ENCODE measurements at places on chromosomes 7 and 10.

DNA sequence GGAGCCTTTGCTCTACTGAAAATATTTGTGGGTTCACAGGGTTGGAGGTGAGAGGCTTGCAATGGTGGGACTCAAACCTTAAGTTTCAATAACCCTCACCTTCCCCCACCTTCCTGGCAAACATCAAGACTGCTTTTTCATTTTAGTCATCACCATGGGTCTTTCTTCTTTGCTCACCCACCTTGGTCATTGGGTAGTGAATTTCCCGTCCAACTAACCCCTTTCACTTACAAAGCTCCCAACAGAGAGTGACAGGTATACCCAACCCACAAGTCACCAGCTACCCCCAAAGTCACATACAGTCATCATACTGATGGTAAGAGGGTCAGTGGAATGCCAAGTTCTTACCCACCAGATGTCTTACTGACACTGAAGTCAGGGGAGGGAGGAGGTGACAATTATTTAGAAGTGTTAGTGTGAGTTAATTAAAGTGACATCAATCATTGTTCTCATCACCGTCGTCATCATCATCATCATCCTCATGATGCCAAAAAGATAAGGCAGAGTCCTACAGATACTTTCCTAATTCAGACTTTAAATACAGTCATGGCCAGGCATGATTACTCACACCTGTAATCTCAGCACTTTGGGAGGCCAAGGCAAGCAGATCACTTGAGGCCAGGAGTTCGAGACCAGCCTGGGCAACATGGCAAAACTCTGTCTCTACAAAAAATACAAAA lies 49.0 kb downstream of the PIK3AP1 start:
- no peak for DNase-seq

DNA sequence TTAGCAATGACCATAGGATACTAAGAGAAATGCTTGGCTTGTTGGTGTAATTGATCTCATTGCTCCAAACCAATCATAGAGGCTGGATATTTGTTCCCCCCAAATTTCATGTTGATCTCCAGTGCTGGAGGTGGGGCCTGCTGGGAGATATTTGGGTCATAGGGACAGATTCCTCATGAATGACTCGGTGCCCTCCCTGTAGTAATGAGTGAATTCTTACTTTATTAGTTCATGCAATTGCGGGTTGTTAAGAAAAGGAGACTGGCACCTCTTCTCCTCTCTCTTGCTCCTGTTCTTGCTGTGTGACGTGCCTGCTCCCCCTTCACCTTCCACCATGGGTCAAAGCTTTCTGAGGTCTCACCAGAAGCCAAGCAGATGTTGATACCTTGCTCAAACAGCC lies 630.1 kb downstream of the CALN1 start:
- no peak for DNase-seq

GRCh38 chr10:15324611-15325010 lies 46.5 kb downstream of the FAM171A1 start:
- no peak for DNase-seq

DNA sequence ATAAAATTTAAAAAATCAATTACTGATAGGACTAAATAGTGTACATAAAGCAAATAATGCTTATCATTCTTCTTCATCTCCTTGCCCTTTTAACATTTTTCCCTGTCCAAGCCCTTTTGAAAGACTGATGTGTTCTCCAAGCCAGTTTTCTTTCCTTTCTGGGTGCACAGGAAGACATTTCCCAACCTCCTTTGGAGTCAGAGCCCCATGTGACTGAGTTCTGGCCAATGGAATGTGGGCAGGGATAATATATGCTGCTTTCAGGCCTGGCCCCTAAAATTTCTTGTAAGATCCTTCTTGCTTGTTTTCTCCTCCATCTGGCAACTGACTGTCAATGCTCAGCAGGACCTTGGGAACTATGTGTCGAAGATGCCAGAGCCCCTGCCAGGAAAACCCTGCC lies 197.5 kb downstream of the EMX2 start:
- DNase-seq, result no peak

- no peak for DNase-seq
Measured at GRCh38 chr7:70072220-70072619, 473.9 kb downstream of the AUTS2 start.

GRCh38 chr10:110109511-110109910 lies 97.9 kb upstream of the MXI1 start:
- no peak for DNase-seq

- DNase-seq, result no peak
Measured at GRCh38 chr10:125027871-125028869, 86.2 kb downstream of the ZRANB1 start.

DNA sequence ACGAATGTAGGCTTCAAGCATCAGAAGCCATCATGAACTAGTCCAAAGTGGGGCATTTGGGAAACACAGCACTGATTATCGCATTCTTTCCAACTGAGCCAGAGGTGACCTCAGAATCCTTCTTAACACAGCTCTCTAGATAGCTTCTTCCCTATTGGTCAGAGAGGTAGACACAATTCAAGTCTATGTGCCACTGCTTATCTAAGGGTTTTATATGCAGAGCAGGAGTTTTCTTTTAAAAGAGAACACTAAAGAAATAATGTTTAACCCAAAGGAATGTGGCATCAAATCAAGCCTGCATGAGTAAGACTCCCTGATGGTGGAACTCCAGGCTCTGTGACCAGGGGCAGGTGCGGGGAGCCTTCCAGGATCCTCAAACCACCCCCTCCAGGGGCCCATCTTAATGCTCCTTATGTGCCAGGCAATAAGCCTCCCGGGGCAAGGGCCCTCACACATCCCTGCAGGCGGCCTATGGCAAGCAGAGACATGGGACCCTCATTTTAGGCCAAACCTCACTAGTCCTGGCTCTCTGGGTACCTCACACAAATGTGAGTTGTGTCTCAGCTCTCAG lies 13.8 kb downstream of the HSPA12A start:
- DNase-seq, result no peak

GRCh38 chr10:15642095-15642494 lies 77.6 kb downstream of the ITGA8 start:
- DNase-seq, result no peak

GRCh38 chr10:71087622-71088021 lies 124.7 kb upstream of the UNC5B start:
- DNase-seq, result no peak

DNA sequence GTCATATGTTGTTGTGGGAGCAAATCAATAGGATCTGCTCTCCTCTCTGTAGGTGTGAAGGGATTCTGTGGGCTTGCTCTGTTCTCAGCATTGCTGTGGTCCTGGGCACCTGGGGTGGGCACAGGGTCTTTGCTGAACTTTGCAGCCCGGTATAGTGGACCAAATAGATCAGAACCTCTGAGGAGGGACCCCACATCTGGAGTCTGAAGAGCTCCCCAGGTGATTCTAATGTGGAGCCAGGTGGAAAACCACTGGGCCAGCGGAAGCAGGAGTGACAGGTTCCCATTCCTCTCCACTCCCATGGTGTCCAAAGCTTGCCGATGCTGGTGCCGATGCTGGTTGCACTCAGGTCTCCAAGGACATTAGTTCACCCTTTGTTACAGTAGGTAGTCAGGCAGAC lies 257.2 kb downstream of the GLRX3 start:
- no peak for DNase-seq

GRCh38 chr10:125050383-125050782 lies 108.5 kb downstream of the ZRANB1 start:
- DNase-seq, result no peak

GRCh38 chr10:99976886-99977665 lies 32.7 kb downstream of the DNMBP start:
- DNase-seq, result no peak

DNA sequence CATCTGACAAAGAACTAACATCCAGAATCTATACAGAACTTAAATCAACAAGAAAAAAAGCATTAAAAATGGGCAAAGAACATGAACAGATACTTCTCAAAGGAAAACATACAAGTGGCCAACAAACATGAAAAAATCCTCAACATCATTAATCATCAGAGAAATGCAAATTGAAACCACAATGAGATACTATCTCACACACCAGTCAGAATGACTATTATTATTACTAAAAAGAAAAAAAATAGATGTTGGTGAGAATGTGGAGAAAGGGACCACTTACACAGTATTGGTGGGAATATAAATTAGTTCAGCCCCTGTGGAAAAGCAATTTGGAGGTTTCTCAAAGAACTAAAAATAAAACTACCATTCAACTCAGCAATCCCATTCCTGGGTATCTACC lies 89.1 kb upstream of the ADO start:
- no peak for DNase-seq

DNA sequence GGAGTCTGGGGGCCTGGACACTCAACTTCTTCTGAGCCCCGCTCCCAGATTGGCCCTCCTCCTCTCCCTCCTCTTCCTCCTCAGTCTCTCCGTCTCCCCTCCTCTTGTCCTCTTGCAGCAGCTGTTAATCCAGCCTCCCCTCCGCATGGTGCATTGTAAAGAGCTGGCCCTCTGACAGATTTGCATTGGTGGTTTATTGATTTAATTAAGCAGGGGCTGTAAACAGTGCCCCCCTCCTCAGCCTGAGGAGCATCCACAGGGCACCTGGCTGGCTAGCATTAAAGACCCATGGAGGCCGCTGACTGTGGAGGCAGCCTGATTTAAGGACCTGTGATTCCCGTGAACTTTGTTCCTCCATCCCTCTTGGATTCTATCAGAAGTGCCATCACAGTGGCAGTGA lies 28.9 kb upstream of the PCBD1 start:
- DNase-seq, result no peak

DNA sequence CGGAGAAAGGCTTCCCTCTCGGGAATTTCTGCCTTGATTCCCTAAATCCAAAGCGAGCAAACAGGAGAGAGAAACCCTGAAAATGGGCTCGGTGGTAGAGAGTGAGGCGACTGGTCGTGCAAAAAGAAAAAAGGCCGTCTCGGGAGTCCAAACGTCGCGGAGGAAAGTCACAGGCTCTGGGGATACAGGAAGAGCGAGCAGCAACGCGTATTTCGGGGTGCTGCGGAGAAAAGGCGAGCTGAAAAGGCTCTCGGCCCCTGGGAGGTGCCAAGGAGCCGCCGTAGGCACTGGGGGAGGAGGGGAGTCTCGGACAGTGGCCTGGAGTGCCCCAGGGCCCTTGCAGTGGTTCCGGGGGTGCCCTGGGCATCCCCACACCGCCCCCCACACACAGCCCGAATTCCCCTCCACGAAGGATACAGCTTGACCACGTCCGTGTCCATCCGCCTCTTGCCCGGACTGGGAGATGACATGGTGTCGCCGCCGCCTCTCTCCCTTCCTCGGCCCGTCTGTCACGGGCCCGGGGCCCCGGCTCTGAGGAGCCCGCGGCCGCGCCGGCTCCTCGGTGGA lies 591 bp downstream of the UBE2H start:
- DNase-seq, result no peak

- no peak for DNase-seq
Measured at GRCh38 chr10:27256299-27257189, 15.9 kb upstream of the ACBD5 start.

GRCh38 chr7:157276731-157277562 lies 59.9 kb upstream of the DNAJB6 start:
- DNase-seq, result no peak

- DNase-seq, result no peak
Measured at GRCh38 chr10:105971460-105971859, 1193.0 kb downstream of the SORCS1 start.

DNA sequence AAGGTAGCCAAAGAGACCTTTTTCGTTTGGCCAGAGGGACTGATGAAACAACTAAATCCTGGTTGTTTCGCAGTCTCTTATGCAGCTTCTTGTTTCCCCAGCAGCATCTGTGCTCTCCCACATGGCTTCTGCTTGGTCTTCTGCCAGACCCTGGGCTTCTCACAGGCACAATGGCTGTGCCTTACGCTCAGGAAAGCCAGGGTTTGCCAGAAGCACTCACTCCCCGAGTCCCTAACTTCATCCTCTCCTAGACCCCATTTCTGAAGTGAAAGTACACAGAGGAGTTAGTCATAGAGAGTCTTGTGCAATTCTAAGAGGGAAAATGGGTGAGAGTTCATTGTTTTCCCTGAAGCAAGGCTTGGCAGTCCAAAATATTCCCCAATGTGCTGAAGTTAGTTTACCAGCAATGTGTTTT lies 121.7 kb downstream of the EVX1 start:
- no peak for DNase-seq

GRCh38 chr7:3998060-3998459 lies 684.0 kb upstream of the FOXK1 start:
- DNase-seq, result no peak

- DNase-seq, result peak; percentile 11
Measured at GRCh38 chr10:28991333-28992270, 297.3 kb upstream of the LYZL1 start.

DNA sequence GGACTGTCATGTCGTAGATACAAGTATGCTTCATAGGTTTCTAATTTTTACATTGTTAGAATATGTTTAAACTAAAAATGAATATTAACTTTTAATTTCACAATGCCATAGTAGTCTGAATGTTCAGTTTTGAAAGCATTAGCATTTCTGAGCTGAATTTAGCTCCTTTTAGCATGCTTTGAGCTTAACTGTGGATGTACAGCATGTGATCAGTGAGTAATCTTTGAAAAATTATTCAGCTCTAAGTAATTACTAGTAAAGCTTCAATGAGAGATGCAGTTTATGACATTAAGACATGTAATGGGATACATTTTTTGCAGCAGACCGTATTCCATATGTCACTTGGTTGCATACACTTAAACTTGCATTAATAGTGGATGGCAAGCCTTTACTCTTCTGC lies 114.1 kb upstream of the WNT16 start:
- DNase-seq, result no peak

DNA sequence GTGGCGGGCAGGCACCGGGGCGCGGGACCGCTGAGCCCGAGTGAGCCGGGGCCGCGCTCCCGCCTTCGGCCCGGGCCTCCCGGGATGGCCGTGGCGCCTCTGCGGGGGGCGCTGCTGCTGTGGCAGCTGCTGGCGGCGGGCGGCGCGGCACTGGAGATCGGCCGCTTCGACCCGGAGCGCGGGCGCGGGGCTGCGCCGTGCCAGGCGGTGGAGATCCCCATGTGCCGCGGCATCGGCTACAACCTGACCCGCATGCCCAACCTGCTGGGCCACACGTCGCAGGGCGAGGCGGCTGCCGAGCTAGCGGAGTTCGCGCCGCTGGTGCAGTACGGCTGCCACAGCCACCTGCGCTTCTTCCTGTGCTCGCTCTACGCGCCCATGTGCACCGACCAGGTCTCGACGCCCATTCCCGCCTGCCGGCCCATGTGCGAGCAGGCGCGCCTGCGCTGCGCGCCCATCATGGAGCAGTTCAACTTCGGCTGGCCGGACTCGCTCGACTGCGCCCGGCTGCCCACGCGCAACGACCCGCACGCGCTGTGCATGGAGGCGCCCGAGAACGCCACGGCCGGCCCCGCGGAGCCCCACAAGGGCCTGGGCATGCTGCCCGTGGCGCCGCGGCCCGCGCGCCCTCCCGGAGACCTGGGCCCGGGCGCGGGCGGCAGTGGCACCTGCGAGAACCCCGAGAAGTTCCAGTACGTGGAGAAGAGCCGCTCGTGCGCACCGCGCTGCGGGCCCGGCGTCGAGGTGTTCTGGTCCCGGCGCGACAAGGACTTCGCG lies 534 bp downstream of the FZD9 start:
- DNase-seq, result no peak

DNA sequence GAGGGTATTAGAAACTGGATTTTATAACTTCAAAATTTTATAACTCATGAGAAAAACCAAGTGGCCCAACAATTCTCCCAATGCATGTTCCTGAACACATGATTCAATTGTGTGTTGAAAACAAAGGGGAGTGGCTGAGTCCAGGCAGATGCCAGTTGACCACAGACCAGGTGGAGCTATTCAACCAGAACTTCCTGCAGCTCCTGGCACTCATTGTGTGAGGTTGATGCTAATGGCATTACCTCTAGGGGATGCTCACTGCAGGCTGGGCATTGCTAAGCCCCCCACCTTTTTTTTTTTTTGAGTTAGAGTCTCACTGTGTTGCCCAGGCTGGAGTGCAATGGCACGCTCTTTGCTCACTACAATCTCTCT lies 20.3 kb downstream of the MYOF start:
- no peak for DNase-seq

GRCh38 chr7:92794831-92795230 lies 41.5 kb downstream of the CDK6 start:
- DNase-seq, result no peak
